Activated CD8-positive, alpha-beta memory T cell treated with anti-CD3 and anti-CD28 coated beads for 4 hours (primary cell): ENCODE measurements at places on chromosomes 7 and 10.

- DNase-seq, result no peak
Observed at GRCh38 chr10:81728692-81729091, 146.3 kb upstream of the NRG3 start.

- no peak for DNase-seq
Observed at GRCh38 chr10:127302343-127302742, 106.0 kb upstream of the INSYN2A start.

- DNase-seq, result no peak
Observed at GRCh38 chr7:415646-416525, 103.8 kb downstream of the PDGFA start.

DNA sequence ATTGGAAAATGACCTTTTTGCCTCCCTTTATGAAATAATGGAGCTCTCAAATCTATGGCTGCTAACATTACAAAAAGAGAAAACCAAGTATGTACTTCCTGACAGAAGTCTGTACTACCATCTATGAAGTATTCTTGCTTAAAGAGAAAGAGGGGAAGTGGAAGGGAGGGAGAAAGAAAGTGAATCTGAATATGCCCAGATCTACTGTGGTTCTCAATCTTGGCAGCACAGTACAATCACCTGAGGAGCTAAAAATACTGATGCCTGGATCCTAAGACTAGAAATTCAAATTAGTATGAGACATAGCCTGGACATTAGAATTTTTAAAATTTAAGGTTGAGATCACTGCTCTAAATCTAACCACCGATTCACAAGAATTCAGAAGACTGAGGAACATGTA lies 85.2 kb downstream of the IGF2BP3 start:
- no peak for DNase-seq

- DNase-seq, result no peak
Observed at GRCh38 chr7:26534649-26535482, 243.2 kb downstream of the SNX10 start.

DNA sequence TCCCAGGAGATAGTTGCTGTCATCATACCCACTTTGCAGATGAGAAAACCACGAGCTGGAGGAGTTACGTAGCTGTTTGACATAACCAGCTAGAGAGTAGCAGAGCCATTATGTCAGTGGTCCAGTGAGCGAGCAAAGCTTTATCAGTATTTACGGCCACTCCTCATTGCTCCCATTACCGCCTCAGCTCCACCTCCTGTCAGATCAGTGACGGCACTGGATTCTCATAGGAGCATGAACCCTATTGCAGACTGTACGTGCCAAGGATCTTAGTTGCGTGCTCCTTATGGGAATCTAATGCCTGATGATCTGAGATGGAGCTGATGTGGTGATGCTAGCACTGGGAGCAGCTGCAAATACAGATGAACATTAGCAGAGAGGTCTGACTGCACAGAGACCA lies 9.2 kb upstream of the SFMBT2 start:
- DNase-seq, result no peak

DNA sequence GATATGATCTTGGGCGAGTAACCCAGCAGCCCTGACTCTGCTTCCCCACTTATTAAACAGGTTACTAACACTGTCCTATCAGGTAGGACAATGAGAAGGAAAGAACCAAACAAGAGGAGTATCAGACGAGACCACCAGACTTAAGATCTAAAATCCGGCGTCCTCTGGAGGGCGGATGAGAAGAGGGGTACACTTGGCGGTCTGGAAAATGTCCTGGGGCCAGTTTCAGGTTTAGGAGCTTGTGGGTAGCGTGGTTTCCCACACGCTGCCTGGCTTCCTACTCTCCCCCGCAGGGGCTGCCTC lies 635 bp downstream of the ZNF32 start:
- DNase-seq, result no peak

GRCh38 chr7:123151443-123151842 lies 48.3 kb downstream of the SLC13A1 start:
- no peak for DNase-seq
